Right cardiac atrium (tissue), 5 donors: ENCODE measurements at places on chromosomes 2 and 18. TPM values are rescaled to one million over a fixed set of nuclear protein-coding genes. Genes with fewer than 3 reads are reported as not detected.

GRCh38 chr2:151553-152334 lies 105.4 kb upstream of the FAM110C start:
- DNase-seq, result no peak

ADRA2B gene
- 0.11 TPM for total RNA-seq

- DNase-seq, result no peak
Measured at GRCh38 chr2:155145758-155146229, 447.3 kb downstream of the KCNJ3 start.

DNA sequence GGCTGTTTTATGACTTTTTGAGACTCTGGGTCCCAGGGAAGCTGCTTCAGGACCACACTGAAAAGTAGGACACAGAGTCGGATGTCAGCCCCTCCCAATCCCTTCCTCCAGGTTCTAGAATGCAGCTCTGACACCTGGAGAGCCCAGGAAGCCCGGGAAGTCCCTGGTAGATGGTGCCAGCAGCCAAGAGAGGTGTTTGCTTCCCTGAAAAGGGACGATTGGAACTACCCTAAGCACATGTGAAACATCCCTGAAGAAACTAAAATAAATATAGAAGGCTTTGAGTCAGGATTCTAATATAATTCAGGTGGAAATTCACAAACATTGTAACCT lies 163.2 kb upstream of the CYRIA start:
- no peak for DNase-seq

- DNase-seq, result no peak
Measured at GRCh38 chr18:32888306-32888705, 115.5 kb upstream of the KLHL14 start.

GRCh38 chr2:102932501-102932900 lies 170.7 kb downstream of the TMEM182 start:
- no peak for DNase-seq

DNA sequence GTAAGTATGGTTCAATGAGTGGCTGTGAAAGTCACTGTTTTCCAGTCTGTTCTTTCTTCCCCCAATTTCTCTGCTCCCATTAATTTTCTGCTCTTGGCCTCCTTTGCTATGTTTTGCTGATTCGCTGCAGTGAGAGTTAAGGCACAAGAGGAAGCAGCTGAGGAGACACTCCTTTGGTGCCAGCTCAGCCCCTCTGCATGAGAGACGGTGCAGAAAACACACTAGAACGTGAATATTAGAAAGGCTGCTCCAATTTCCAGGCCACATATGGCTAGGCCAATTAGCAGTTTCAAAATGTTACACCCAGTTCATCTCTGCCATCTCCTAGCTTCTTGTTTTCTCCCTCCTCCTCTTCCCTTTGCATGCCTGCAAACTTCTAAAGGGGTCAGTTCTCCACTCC lies 38.9 kb downstream of the AKAIN1 start:
- DNase-seq, result no peak

GRCh38 chr2:111626865-111627163 lies 257.2 kb downstream of the ANAPC1 start:
- no peak for DNase-seq

- DNase-seq, result no peak
Measured at GRCh38 chr2:141439524-141439923, 691.3 kb downstream of the LRP1B start.

SERPINB4 gene
- total RNA-seq, result not detected

- DNase-seq, result no peak
Measured at GRCh38 chr18:77043541-77044280, 88.9 kb downstream of the MBP start.

CRYBA2 gene
- total RNA-seq, result not detected

- DNase-seq, result no peak
Measured at GRCh38 chr2:14750433-14750832, 117.9 kb downstream of the LRATD1 start.

TMEM247 gene
- total RNA-seq, result not detected

GRCh38 chr2:229104974-229105387 lies 166.1 kb downstream of the PID1 start:
- DNase-seq, result no peak

GRCh38 chr18:78740876-78741275 lies 238.7 kb upstream of the SALL3 start:
- DNase-seq, result no peak

COLEC12 gene
- total RNA-seq, result 6.6 TPM

GRCh38 chr2:59938181-59938580 lies 615.3 kb downstream of the BCL11A start:
- DNase-seq, result no peak

BARD1 gene
- total RNA-seq, result 15.4 TPM

DNA sequence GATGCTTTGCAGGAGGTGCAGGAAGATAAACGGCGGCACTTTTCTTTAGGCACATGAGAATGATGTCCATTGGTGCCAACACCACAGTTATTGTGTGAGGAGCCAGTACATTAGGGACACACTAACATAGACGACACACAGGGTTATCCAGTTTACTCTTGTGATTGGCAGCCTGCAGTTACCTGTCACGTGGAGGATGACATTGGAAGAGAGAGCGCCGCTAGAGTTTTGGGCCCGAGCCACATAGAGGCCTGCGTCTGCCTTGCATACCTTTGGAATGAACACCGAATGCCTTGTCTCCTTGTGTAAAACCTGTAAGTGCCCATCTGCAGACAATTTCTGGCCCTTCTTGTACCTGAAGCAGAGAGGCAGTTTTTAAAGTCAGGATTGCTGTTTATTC lies 26.9 kb upstream of the TTN start:
- no peak for DNase-seq

- no peak for DNase-seq
Measured at GRCh38 chr2:177728920-177729319, 336.3 kb downstream of the AGPS start.

DNA sequence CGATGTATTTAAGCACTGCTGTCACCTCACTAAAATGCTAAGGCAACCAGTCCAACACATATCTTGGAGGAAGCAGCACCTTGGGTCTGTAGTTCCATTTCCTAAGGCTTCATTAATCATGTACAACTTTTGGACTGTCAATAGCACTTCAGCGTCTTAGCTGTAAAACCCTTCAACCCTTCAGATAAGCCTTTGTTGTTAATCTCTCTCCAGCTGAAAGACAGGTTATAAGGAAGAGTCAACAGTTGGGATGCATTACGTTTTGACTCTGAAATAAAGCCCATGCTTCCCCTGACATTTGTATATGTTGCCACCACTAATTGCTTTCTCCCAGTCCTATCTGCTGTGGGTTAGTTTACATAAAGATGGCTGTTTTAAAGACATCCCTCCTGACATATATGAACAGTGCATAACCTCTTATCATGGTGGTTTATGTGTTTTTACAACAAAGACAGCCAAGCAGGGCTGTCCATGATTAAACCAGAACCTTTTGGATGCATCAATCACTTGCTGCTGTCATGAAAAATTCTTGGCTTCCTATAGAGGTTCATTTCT lies 81.5 kb downstream of the EPHA4 start:
- DNase-seq, result no peak

DNA sequence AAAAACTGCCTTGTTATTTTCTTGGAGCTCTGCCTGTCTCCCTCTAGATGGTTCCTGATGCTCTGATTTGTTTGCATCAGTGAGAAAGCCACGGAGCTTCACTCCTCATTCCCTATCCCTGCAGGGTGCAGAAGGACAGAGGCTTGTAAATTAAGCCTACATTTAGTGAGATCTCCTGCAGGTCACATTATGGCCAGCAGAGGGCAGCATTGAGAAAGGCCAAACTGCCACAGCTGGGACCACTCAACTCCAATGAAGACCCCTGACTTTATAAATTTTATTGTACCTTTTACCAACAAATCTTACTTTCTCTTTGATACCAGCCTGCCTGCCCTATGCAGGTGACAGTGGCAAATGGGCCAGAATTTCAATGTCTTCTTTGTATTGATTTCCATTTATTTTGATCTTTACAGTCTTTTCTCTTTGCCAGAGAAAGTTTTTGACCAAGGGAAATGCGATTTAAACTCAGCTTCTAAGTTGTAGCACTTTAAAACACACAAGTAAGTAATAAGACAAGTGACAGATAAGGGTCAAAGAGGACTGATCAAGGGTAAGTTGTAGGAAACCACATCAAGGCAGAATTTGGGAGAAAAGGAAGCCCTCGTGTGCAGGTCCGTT lies 1029.1 kb upstream of the KLHL29 start:
- DNase-seq, result peak; percentile 82

- no peak for DNase-seq
Measured at GRCh38 chr18:45100321-45101105, 419.8 kb downstream of the SETBP1 start.

DNA sequence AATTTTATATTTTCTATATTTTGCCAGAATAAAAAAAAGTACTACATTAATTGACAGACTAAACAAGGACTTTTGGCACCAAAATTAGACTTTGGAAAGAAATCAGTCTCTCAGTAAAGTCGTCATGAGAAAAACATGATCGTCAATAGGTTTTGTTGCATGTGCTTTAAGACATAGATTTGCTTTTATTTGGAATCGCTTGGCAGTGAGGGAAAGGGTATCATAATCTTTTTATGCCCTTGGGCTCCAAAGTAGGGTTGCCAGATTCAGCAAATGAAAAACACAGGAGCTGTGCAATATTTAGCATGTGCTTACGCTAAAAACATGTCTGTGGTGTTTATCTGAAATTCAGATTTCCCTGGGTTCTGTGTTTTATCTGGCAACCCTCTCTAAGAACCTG lies 177.6 kb downstream of the LAMA1 start:
- no peak for DNase-seq

- DNase-seq, result no peak
Measured at GRCh38 chr18:48310353-48310752, 98.8 kb downstream of the ZBTB7C start.

- no peak for DNase-seq
Measured at GRCh38 chr2:191056228-191056627, 42.3 kb upstream of the STAT1 start.
